ENCODE measurements at places on chromosomes 12 and 14.

- DNase-seq = no peak
Observed at GRCh38 chr14:79473651-79474050, 737.7 kb downstream of the DIO2 start.

DNA sequence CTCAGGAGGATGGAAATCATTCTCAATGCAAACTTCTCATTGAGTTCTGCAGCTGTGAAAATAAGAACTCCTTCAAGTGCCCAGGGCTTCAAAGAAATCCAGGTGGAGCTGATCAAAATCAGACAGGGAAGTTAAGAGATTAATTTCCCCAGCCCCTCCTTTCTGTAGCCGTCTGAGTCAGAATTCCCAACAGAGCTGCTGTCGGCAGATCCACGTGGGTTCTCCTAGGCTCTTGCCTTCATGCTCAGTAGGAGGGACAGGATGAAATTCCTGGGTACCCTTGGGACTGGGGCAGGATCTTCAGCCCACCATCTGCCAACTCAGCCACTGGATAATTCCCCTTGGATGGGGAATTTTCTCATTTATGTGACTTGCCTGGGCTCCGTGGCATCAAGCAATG, 13.3 kb downstream of the TGFB3 start:
- DNase-seq = no peak

DNA sequence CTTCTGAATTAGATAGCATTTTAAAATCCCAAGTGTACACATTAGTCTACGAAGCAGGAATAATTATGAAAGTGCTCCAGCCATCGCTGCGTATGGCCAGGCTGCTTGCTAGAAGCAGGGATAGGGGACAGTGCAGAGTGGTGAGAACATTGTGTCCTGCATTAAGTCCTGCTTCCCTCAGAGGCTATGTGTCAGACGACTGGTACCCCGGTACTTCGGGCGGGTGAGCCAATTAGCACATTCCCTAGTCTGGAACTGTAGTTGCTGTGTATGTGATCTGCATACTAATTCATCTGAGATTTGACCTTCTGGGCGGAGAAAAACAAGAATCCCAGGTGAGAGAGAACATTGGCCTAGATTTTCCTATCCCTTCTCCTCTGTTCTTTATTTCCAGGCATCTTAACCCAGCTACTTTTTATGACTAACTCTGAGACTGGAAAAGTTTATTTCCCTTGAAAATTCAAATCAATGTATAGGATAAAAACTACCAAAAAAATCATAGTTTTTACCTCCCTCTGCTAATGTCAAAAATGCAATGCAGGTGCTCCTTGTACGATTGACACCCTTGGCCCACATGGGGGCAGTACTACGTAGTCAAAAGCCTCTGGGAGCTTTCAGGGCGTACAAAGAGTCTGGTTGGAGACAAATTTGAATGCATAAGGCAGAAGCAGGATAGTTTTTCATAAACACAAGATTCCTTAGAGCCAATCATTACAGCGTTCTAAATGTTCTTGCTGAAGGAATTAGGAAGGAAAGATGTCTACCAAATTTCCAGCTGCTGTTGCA, 764.3 kb downstream of the NOVA1 start:
- DNase-seq = peak; percentile 61

- no peak for DNase-seq
Observed at GRCh38 chr12:96402061-96402460, 1.8 kb upstream of the CDK17 start.

GRCh38 chr14:50360851-50361250, 35.8 kb downstream of the CDKL1 start:
- no peak for DNase-seq

DNA sequence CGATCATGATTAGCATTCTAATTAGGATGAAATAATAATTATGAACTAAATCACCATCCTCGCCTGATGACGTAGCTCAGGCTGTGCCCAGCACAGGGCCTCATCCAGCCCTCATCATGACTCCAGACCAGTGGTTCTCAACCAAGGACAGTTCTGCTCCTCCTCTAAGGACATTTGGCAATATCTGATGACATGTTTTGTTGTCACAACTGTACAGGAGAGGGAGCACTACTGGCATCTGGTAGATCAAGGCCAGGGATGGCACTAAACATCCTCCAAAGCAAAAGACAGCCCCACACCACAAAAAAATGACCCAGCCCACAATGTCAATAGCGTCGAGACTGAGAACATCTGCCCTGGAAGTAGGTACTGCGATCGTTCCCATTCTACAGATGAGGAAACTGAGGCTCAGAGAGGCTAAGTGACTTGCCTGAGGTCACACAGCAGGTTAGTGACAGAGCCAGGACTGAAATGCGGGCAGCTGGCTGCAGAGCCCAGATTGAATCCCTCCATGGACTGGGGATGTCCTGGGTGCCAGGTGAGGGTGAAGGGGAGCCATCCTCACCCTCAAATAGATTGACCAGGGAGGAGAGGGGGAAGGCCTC, 15.5 kb downstream of the TRPV4 start:
- DNase-seq = no peak

GRCh38 chr12:57299514-57300016, 48.6 kb upstream of the STAC3 start:
- no peak for DNase-seq

DNA sequence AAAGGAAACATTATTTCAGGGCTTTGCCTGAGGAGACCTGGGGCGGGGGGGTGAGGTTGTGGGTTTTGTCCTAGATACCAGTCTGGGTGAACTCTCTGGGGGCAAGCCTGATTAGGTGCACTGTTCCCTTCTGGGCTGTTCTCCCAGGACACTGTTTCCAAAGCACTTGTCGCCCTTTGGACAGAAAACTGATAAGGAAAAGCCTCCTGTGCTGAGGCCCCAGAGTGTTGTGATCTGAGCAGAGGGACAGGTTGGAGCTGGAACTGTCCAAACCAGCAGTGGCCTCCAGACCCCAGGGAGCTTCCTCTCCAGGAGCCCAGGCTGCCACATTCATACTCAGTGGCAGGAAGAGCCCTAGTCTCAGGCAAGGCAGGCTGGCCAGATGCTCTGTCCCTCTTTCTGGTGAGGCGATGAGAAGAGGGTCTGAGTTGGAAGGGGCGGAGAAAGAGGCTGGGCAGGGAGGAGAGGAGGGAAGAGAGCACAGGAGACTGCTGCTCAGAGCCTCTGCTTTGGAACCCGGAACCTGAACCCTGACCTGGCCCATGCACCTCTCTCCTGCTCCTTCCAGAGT, 1.9 kb downstream of the GALNT16 start:
- DNase-seq = no peak

GRCh38 chr14:92534932-92535643, 21.5 kb downstream of the RIN3 start:
- no peak for DNase-seq

DNA sequence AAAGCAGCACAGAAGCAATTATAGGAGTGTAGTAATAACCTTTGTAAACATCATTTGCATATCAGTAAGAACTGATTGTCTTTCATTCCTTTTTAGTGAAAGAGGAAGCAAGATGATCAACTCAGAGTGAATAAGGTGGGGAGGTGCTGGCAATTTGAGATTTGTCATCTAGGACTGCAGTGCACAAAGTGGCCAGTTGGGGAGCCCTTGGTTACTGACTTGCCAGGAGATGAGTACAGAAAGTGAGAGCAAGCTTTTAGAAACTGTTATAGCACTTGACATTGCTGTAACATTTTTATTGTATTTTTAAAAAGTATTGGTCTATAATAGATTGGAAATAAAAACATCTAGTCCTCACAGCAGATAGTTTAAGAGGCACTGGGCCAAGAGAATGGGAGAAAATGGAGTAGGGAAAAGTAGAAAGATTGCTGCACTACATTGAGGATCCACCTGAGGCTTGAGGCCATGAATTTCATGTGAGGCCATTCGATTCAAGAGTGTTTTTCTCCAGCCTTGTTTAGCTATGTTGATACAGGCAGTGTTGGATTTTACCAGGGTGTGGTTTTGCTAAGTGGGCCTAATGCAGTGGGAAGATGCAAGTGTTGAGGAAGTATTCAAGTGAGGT, 98.2 kb downstream of the SNAPC1 start:
- DNase-seq = no peak

DNA sequence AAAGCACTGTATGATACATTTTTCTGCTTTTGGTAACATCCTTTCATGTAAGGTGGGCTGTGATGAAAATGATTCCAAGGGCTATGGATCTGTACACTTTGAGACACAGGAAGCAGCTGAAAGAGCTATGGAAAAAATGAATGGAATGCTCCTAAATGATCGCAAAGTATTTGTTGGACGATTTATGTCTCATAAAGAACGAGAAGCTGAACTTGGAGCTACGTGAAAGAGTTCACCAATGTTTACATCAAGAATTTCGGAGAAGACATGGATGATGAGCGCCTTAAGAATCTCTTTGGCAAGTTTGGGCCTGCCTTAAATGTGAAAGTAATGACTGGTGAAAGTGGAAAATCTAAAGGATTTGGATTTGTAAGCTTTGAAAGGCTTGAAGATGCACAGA, 22.1 kb upstream of the SRGAP1 start:
- no peak for DNase-seq

DNA sequence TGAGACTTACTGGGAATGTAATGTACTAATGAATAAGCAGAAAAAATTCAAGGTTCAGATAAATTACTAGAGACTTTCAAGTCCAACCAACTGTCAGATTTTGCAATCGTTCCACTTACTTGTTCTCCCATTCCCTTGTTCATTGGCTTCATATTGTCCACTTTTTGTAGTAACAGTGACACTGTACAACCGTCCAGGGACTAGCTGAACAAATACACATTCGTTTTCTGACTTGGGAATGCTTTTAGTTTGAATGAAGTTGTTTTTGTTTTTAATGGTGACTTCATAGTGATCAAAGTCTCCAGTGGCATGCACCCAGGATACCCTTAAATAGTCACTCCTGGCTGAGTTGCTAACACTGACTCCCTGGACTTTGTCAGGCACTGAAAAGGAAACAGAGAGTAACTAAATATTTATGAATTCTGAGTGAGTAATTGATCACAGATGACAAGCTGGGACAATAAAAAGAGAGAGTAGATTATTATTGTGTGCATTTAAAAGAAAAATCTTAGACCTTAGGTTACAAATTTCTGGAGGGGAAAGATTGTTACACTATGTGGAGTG, 65.4 kb downstream of the PTPRB start:
- no peak for DNase-seq

DNA sequence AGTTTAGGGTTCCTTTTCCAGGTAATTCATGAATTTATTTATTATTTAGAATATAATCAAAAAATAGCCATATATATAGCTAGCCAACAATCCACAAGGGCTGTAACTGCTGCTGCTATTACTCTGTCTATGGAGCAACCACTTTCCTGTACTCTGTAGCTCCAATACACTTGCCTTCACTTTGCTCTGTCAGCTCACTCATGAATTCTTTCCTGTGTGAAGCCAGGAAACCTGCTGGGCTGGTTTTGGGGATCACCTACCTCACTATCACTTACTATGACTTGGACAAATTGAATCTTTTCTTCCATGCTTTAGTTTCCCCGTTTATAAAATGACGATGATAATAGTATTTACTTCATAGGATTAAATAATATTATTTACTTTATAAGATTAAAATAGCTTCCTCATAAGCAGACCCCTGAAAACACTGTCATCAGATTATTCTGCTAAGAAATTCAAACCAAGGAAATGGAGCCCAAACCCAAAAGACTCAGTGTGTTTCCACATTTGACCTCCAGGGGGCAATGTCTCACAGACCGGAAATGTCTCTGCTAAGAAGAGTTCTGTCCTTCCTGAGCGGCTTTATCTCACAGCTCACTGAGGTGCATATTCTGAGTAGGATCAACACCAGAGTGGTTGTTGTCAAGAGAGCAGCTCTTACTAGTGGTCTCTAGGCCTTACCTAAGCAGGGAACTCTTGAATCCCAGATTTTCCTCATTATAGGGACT, 457.1 kb downstream of the DAD1 start:
- DNase-seq = no peak

DNA sequence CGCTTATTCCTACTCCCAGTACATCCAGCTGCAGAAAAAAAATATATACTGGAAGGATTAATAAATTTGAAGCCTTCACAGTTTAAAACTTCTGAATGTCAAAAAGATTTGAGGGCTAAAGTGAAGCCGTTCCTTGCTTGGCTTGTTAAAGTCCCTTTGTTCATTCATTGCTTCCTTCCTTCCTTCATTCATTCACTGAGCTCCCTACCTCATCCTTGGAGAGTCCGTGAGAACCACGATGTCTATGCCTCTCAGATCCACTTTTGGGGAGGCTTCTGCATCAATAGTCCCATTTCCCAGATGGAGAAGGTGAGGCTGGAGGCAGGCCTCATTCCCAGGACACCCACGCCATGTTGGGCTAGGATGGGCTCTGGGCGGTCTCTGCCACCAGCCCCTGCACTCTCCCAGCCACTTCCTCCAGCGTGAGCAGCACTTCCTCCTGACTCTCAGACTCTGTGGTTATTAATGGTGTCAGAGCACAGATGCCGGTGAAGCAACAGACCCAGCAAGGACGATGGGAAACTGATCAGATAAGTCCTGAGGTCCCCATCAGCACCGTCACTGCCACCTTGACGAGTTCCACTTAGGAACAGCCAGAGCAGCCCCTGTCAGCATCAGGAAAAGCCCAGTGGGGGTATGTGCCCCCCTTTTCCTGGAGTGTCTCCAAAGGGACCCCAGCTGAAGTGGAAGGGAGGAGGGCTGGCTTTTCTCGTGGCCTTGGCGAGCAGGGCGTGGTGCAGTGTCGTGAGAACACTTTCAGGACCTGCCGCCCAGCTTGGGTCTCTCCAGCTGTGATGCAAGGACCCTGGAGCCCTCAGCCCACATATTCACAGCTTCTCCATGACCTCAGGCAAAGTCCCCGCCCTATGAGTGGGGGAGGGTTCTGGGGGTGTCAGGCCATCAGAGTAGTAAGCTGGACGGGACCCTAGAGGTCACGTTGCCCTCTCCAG, 21.2 kb downstream of the ASB2 start:
- no peak for DNase-seq

DNA sequence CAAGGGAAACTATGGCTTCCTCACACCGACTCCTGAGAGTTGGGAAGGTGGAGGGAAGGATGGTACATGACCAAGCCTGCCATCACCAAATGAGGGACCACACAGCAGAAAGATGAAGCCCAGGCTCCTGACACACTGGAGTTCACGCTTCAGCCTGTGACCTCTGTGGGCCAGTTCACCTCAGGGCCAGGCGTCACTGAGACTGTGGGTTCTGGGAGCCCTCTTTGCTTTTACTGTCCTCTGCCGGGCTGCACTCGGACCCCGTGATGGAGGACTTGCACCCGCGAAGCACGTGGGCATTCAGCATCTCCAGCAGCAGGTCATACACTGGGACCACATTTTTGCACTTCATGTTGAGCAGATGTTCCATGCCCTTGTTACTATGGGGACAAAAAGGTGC, 61.2 kb downstream of the ESR2 start:
- no peak for DNase-seq

DNA sequence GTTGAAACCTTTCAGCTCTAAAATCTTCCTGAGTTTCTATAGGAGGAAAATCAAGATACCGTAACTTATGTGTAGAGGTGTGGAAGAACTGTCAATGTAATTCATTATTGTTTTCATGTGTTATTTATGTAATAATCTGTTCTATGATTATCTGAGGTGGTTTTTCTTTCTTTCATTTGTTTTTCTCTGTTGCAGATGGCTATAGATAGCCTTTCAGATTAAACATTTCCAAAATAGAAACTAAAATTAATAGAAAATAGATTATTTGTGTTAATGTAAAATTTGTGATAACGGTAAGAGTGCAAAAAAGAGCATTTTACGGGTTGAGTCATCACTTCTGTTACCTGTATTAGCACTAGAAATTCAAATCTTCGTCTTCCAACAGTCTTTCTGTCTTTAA, 128.8 kb downstream of the SYNE2 start:
- DNase-seq = no peak

Measured in hippocampal formation (tissue), 2 donors.